ENCODE measurements at places on chromosomes 6 and 20.
A peak's percentile ranks its signal among the peaks of the same experiment; 100 is the strongest.

GRCh38 chr6:107185391-107185970 lies 70.2 kb upstream of the BEND3 start:
- DNase-seq = no peak

GRCh38 chr6:140062043-140063020 lies 687.9 kb upstream of the CITED2 start:
- no peak for DNase-seq

- no peak for DNase-seq
Measured at GRCh38 chr6:101544286-101544685, 150.8 kb downstream of the GRIK2 start.

GRCh38 chr6:157688960-157689599 lies 134.0 kb upstream of the SNX9 start:
- DNase-seq = no peak

DNA sequence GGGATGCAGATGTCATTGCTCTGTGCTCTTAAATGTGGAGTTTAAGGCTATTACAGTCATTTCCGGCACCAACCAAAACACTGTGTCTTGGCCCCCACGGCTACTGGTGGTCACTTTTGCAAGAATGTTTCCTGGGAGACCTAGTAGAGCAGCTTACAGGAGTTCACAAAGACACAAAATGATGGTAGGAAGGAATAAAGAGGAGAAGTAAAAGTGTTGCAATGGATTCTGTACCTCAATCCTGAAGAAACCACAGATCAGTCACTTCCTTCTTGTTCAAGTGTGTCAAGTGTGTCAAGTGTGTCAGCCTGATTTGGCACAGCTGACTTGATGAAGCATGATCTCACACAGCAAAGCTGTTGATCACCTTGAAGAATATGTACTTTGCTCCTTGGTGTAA lies 344.0 kb downstream of the PLCB1 start:
- DNase-seq = no peak

DNA sequence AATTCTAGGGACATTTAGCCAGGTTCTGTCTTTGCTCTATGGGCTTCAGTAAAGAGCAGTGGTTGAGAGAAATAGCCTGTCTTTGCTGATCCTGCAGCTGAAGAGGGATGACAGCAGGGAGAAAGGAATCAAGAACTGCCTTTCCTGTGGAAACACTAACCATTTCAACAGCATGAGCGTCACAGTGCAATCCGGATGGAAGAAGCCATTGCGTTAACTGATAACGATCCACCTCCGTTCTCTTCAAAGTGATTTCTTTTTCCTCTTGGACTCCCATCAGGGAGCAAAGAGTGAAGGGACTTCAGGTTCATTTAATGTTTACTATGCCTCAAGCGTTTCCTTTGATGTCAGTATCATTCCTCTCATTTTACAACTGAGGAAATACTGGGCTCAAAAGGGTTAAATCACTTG lies 35.2 kb upstream of the EEF1E1 start:
- no peak for DNase-seq

DNA sequence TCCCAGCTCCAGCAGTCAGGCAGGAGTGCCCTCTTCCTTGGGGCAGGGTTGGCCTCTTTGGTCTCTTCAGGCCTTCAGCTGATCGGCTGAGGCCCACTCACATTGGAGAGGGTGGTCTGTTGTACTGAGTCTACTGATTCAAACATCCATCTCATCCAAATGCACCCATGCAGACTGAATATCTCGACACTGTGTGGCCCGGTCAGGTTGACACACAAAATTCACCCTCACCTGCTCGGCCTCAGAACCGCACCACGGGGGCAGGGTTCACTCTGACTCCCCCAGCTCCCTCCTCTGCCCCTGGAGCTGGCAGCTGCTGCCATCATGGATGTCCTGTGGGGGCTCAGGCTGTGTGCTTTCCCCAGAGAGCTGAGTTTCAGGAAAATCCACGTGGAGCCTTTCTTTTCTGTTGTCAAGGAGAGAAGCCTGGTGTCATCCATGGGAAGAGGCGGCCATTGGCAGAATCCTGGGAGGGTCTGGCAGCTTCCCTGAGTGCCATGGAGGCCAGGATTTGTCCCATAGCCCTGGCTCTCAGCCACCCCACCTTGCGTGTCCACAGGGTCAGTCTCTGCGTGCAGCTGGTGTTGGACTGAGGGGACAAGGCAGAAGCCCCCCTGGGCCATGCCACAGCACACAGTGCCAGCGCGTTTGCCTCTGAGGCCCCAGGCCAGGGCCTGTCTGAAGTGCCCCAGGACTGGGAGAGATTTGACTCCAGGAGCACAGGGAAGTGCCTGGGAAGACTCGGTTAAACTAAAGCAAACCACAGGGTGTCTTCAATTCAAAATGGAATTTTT lies 114.1 kb downstream of the ERMARD start:
- no peak for DNase-seq

- peak; percentile 29 for DNase-seq
Measured at GRCh38 chr6:106997392-106998158, 23.0 kb upstream of the CD24 start.

DNA sequence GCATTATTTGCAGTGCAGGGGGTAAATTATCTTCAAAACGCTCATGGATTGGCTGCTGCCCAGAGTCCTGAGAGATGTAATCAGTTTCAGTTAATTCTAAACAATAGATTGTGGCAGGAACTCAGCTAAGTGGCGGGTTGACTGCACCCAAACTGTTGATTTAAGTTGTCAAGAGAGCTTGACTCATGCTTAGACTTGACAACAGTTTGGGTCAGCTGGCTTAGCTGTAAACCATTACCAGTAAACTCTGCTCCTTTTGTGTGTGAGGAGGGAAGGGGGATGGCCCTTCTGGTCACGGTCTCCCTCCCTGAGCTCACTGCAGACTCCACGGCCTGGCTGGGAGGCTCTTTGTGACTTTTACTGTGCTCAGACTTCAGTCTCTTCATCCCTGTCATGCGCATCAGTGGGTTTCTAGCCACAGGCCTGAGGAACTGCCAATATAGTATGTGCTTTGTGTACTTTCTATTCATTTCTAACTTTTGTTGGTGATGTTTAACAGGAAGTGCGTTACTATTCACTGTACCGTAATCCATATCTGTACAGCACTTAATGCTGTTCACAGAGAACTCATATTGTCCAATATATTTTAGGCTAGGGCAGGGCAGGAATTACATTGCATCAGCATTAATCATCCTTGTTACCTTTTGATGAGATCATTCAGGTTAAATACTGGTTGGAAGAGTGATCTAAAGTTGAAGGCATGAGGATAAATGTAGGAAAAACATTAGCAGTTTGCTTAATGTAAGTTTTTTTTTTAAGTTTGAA lies 488.3 kb downstream of the CDKAL1 start:
- DNase-seq = no peak

- no peak for DNase-seq
Measured at GRCh38 chr6:1263039-1263849, 48.7 kb upstream of the FOXQ1 start.

DNA sequence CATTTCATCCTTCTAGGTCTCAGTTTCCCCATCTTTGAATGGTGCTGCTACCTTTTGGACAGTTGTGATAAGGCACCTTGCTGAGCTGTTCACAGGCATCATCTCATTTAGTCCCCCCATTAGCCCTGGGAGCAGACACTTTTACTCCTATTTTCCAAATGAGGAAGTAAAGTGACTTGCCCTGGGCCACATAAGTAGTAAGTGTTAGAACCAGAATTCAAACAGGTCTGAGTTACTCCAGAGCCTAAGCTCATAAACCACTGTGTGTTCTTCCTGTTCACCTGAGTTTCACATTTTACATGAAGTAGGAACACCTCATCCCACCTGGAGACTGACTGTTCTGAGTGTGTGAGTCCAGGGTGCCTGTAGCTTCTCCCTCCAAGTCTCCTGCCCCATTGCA lies 43.5 kb upstream of the EPB41L1 start:
- no peak for DNase-seq

DNA sequence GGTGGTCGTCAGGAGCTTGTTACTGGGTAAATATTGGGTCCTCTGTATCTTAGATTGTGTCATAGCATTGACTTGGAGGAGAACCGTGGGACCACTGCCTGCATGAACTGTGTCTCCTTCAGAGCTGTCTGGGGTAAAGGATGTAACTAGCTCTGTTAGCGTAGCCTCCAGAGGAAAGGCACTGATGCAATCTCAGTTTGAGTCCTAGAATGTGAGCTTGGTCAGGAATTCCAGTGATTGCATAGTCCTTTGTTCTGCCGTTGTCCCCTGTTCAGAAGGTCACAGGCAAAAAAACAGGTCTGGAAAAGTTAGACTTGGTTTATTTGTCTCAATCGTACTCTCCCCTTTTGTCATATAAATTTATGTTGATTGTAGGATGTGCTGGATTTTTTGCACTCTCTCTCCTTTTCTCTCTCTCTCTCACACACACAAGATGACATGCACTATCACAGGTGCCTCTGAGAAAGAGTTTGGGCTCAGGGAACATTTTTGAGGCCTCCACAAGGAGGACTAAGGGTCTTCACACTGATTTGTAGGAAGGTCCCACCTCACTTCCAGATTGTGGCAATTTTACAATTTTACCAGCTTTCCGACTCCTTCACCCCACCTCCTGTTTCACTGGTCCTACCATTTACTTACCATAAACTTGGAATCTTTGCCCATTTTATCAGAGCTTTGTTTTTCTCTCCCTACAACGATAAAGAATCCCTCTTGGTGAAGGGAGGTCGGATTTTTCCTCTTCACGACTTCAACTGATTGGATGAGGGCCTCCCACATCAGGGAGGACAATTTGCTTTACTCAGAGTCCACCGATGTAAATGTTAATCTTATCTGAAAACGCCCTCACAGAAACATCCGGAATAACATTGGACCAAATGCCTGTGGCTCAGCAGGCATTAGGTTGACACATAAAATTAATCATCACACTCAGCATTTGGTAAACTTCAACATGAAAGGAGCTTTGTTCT lies 7.0 kb upstream of the DACT2 start:
- DNase-seq = no peak

DNA sequence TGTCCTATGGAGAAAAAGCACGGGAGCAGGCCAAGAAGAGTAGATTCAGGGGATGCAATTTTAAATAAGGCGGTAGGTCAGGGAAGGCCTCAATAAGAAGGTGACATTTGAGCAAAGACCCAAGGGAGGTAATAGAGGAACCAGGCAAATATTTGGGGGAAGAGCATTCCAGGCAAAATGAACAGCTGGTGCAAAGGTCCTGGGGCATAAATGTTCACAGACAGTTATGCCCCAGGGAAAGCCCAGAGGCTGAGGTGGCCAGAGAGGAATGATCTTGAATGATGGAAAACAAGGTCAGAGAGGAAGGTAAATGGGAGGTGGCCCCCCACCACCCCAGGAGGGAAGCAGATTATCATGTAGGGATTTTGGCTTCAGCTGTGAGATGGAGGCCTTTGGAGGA lies 47.4 kb upstream of the SIRPA start:
- DNase-seq = no peak

DNA sequence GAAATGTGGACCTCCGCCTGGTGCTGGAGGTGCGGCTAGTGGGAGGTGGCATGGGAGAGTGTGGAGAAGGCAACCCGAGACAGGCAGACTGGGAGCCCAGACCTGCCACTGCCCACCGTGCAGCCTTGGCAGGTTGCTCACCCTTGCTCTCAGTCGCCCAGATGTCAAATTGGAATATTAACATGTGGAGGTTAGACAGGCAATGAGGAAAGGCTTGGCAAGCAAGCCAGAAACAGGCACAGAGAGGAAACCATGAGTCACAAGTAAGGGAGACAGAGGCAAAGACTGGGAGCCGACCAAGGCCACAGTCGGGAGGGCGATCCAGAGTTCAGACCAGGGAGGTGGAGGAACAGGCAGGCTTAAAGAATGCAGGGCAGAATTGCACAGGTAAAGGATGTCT lies 178.2 kb downstream of the FOXC1 start:
- DNase-seq = no peak

- no peak for DNase-seq
Measured at GRCh38 chr6:159739341-159739740, 12.0 kb downstream of the WTAP start.

GRCh38 chr20:52933867-52934266 lies 38.3 kb upstream of the TSHZ2 start:
- no peak for DNase-seq

- no peak for DNase-seq
Measured at GRCh38 chr20:46545077-46545826, 5.2 kb downstream of the OCSTAMP start.

GRCh38 chr6:44855562-44856411 lies 468.3 kb downstream of the CDC5L start:
- DNase-seq = no peak

DNA sequence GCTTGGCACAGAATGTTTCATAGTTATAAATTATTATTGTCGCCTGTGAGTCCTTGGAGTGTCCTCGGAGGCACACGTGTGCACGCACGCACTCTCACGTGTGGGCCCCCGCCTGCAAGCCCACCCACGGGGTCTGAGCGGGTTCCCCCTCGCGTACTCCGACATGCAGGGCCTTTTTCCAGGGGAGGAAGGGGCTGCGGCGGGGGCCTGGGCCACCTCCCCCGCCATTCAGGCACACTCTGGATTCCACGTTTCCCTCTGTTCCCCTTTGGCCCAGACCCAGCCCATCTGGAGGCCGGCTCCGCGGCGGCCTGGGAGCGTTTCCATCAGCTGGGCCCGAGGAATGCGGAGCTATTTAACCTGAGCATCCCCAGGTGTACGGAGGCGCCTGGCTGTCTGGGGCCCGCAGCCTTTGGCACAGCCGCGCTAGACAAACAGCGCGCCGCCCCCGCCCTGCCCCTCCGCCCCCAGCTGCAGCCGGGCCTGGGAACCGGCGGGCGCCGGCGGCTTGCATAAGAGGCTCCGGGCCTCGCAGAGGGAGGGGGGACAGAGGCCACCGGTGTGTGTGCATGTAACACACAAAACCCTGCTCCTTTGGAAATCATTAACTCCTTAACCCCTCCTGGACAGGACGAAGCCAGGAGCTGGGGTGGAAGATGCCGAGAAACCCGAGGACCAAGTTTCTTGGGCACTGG lies 3.3 kb downstream of the ID1 start:
- DNase-seq = no peak

DNA sequence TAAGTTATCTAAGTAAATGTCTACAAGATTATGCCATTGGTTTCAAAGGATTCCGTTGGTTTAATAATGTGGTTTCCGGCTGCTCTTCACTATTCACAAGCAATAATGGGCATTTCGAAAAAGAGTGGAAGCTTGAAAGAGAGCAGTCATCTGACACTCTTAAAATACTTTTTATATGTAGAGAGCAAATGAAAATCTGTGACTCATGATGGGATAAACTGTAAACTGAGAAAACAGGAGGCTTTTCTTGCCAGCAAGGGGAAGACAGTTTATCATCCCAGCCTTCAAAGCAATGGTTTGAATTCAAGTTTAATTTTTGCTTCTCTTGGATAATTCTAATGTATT lies 145.7 kb downstream of the KHDC1L start:
- DNase-seq = no peak

GRCh38 chr6:51844336-51844735 lies 243.1 kb downstream of the PKHD1 start:
- no peak for DNase-seq
